Fibroblast of skin of back (primary cell): ENCODE measurements at places on chromosomes 5 and 9.

DNA sequence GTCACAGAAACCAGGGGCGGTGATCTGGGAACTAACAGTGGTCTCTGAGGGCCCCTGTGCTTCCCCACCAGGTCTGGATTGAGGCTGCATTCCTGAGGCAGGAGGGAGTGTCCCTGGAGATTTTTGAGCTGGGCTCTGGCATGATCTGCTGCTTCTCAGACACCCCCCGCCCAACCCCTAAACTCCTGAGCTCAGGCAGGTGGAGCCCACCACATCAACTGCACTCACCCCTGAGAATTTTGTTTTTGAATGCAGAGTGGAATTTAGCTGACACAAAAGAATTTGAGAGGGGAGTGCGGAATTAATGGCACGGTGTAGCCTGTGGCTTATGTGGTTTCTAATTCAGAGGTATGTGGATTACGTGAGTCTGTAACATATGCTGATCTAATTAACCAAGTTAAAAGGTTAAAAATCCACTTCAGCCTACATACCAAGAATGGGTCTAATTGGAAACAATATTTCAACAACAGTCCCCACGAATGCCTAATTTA is 23.9 kb upstream of the CTSL start:
- peak; percentile 18 for DNase-seq

GRCh38 chr9:70801181-70801829 is 320.1 kb downstream of the TRPM3 start:
- DNase-seq: no peak

DNA sequence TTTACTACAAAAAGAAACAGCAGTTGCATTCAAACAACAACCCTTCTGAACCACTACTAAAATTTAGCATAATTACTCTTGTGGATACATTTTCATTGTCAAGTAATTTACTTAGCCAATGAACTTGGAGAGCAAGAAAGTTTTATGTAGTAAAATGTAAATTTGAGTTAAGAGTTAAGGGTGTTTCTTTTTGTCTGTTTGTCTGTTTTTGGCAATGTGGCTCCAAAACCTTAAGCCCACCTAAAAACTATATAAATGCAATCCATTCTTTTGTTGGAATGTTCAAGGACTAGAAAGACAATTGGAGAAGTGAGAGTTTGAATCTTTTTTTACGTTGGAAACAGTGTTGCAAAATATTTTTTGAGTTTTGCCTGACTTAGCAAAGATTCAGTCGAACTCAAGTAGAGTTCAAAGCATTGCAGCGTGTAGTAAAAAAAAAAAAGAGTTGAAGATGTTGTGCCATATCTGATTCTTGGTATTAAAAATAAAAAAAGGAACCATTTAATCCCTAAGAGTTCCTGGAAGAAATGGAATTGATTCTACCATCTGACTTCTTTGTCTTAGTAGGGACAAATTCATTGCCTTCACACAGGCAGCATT is 867 bp downstream of the SYK start:
- no peak for DNase-seq

DNA sequence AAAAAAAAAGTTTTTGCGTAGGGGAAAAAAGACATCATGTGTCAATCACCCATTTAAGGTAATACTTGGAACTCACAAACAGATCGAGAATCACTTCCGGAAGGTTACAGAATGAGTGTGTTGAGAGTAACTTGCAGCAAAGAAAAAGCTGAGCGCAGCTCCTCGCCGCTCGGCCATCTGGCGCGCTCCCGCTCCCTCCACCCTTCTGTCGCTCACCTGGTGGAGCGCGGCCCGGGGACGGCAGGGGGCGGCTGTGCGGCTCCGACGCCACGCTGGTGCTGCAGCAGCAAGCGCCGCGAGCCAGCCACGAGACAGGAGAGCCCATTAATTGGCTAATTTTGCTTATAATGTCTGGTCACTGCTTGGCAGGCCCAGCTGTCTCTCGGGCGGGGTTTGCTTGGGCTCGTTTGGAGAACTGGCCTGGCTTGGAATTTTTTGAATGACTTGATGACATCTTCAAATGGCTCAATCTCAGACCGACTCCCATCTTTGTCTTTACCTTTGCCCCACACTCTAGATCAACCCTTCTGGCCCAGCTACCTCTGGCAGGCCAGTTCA is 601.8 kb downstream of the CCDC171 start:
- DNase-seq: no peak

GRCh38 chr5:54438620-54439389 is 16.7 kb upstream of the HSPB3 start:
- DNase-seq: no peak

- no peak for DNase-seq
Observed at GRCh38 chr5:123743990-123744583, 232.1 kb downstream of the CSNK1G3 start.

- peak; percentile 79 for DNase-seq
Observed at GRCh38 chr9:97632248-97632984, 752 bp downstream of the TSTD2 start.

GRCh38 chr9:90287567-90288274 is 354.9 kb downstream of the DIRAS2 start:
- no peak for DNase-seq

- DNase-seq: peak; percentile 96
Observed at GRCh38 chr5:125093776-125094175, 347.3 kb upstream of the ZNF608 start.
